ENCODE measurements at places on chromosomes 16 and 17.

- DNase-seq = no peak
Observed at GRCh38 chr16:11359370-11359769, 14.1 kb downstream of the RMI2 start.

DNA sequence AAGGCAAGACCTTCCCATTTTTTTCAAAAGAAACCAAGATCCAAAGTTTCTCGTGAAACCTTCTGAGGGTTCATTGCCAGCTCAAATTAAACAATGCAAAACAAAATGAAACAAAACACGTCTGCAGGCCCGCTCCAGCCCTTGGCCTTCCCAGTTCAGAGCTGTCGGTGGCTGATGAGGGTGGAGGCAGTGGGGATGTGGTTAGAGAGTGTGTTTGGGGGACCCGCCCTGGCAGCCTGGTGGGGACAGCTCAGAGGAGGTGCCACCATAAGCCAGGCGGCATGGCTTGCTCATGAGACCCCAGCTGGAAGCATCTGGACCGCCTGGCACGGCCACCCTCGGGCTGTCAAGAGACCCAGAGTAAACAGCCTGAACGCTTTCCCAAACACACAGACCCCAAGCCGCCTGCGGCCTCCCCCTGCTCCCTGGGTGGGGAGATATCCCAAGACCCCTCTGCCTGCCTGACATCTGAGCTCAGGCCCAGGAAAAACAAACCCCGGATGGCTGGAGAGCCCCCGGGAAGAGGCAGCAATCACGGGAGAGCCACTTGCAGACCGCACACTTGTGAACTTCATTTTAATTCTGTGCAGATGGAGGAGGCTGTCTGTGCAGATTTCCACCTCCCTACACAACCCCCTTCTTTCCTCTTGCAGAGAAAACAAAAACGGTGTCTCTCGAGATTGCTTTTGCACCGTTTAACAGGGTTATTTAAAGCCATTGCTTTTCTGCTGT lies 35.4 kb upstream of the LITAF start:
- DNase-seq = no peak

- DNase-seq = no peak
Observed at GRCh38 chr17:40981115-40981514, 3.0 kb downstream of the KRT40 start.

GRCh38 chr17:44496815-44497214 lies 6.4 kb downstream of the GPATCH8 start:
- no peak for DNase-seq

DNA sequence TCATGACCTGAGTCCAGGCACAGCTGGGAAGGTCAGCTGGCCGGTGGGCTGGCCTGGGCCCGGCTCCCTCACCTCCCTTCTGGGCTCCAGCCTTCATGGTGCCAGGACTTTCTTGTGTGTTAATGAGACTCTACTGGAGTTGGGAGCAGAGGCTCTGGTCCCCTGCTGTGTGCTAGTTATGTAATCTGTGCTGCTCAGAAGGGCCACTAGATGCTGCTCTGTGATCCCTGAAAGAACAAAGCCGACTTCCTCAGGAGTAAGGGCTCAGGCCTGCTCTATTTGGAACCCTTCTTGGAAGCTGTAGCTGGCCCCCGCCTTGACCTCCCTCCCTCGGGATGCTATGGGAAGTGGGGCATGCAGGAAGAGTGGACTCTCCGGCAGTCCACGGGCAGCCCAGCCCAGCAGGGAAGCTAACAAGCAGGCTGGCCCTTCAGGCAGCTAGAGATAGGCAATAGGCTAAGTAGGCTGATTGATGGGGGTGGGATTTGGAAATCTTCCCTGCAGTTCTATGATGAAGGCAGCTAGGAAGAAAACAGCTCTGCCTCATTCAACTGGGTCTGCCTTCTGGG lies 3.3 kb upstream of the CDK5R1 start:
- peak; percentile 65 for DNase-seq

DNA sequence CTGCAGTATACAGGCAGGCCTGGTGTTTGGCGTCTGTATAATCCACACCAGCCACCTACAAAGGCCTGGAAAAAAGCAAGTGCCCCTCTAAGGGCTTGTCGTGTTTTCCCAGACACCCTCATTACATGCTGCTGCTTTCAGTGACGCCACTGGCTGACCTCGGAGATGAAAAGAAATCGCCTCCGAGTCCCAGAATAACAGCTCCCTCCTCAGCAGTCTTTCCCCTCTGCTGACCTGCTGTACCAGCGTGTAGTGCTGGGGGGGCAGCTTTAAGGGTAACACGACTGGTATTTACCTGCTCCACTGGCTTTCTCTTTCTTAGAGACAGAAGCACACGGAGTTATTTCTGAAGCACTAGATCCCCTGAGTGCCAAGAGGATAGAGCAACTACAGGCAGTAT lies 296.8 kb downstream of the GRIN2A start:
- DNase-seq = no peak

DNA sequence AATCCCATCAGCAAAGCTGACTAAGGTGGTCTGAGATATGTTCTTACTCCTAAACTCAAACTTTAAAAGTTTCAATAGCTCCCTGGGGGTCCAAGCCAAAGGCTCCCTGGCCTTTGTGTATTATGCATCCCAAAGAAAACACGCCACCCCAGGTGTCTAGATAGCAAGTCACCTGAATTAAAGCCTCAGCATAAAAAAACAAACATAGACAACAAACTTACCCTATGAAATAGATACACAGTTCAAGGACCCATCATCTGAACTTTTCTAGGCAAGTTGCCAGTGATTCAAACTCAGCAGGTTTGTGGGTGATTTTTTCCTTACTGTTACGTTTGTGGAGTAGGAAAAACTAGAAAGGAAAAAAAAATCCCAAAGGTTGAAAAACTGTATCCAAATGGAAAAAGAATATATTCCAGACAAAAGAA lies 12.5 kb downstream of the CMTM3 start:
- no peak for DNase-seq

DNA sequence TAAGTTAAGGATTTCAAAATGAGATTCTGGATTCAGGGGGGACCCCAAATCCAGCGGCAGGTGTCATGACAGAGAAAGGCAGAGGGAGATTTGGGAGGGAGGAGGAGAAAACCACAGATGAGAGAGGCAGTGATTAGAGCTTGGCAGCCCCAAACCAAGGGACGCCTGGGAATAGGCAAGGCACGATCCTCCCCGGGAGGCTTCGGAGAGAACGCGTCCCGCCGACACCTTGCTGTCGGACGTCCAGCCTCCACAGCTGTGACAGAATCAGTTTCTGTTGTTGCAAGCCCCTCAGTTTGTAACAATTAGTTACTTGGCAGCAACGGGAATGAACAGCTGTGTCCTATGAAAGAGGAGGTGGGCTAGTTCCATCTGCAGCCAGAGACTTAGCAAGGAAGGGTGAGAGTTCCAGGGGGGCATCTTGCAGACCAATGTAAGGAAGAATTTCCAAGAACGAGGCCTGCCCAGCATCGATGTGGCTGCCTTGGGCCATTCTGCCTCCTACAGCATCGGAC lies 110.7 kb upstream of the SDK2 start:
- no peak for DNase-seq

- DNase-seq = no peak
Observed at GRCh38 chr17:77160091-77160874, 19.5 kb downstream of the SEC14L1 start.

- DNase-seq = no peak
Observed at GRCh38 chr17:63196772-63197335, 230.8 kb downstream of the TANC2 start.

GRCh38 chr16:73058616-73059409 lies 10.9 kb upstream of the ZFHX3 start:
- DNase-seq = peak; percentile 48

- DNase-seq = peak; percentile 89
Observed at GRCh38 chr17:80575057-80575875, 30.6 kb downstream of the RPTOR start.

DNA sequence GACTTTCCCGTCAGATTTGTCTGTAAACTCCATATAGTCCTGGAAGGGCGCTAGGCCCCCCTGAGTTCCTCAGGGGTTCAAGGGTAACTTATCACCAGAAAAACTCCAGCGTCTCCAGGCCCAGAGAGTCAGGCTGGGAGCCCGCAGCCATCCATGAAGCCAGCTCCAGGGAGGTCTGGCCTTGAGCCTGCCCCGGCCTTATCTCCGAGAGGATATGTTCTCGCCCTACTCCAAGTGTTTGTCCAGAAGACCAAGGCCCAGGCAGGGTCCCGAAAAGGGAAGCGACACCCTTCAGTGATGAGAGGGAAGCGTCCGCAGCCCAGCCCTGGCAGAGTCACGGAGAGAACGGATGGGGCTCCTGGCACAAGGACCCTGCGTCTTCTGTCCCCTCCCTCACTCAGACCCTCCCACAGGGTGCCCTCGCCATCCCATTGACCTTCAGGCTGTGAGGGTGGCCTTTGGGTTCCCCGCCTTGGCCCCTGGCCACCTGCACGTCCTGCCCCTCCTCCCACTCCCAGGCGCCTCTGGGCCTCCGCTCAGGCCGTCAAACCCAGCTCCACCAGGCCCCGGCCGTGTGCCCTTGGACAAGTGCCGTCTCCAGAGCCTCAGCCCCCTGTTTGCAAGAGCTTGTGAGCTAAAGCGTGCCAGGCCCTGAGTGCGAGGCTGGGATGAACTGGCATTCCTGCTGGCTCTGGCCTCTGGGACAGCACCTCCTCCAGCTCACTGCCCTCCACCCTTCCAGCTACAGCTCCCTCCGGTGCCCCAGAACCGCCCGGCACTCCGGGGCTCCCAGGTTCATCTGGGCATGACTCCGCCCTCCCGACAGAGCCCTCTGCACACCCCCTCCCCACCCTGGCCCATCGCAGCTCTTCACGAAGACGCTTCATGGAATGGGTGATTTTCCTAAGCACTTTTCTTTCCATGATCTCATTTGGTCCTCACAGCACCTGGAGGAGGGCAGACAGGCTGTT lies 83.4 kb downstream of the ZDHHC7 start:
- no peak for DNase-seq

GRCh38 chr16:70740914-70741782 lies 55.3 kb upstream of the MTSS2 start:
- no peak for DNase-seq

GRCh38 chr17:83124871-83125514 lies 45.6 kb downstream of the METRNL start:
- DNase-seq = no peak

DNA sequence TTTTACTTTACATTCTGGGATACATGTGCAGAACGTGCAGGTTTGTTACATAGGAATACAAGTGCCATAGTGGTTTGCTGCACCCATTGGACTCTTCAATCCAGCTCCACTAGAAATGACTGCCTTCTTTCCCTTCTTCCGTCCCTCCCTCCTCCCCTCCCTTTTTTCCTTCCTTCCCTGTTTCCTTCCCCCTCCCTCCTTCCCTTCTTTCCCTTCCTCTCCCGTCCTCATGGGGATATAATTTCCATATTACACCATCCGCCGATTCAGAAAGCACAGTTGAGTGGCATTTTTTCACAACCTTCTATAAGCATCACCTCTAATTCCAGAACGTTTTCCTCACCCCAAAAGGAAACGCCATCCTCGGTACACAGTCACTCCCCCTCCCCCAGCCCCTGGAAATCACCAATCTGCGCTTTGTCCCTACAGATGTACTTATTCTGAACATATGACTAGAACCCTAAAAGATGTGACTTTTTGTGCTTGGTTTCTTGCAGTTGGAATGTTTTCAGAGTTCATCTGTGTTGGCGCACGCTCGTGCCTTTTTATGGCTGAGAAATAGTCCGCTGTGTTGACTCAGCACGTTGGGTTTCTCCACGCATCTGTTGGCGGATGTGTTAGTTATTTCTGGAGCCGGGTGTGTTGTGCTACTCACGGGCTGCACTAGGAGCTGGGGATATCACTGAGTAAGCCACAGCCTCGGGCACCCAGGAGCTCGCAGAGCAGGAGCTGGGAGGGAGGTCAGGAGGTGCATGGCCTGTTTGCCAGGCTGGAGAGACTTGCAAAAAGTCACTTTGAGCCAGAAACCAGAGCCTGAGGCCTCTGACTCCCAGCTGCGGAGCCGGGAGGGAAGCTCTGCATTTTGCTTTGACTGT lies 336.4 kb downstream of the SEC14L1 start:
- DNase-seq = no peak

- no peak for DNase-seq
Observed at GRCh38 chr16:89507214-89507833, 879 bp upstream of the SPG7 start.

- no peak for DNase-seq
Observed at GRCh38 chr16:53433930-53434376, 318 bp upstream of the RBL2 start.

DNA sequence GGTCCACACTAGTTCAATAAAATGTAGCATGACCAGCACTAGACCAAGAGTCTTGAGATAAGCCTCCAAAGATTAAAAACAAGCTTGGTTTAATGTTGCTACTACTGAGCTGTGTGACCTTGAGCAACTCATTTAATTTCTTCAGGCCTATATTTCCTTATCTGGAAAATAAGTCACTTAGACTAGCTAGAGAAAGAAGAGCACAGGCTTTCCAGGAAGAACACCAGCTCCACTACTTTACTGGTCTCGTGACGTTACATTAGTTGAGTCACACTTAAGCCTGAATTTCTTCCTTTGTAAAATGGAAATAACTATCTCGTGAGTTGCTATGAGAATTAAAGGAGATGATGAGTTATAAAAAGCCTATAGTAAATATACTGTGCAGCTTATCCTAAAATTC lies 5.4 kb downstream of the HELZ start:
- DNase-seq = no peak

DNA sequence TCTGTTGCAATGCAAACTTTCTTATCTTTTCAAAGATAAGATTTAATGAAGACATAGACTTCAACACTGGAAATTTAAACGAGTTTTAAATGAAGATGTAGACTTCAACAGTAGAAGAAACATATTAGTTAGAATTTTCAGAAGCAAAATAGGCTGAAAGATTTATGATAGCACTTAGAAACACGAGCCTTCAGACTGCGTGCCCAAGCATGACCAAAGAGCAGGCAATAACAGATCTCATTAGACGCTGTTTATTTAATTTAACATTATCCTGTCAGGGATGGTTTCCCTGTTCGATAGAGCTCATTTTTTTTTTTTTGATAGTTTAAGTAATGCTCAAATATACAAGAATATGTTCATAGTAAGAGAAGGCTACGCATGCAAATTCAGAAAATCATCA lies 604.7 kb upstream of the SOX9 start:
- no peak for DNase-seq

DNA sequence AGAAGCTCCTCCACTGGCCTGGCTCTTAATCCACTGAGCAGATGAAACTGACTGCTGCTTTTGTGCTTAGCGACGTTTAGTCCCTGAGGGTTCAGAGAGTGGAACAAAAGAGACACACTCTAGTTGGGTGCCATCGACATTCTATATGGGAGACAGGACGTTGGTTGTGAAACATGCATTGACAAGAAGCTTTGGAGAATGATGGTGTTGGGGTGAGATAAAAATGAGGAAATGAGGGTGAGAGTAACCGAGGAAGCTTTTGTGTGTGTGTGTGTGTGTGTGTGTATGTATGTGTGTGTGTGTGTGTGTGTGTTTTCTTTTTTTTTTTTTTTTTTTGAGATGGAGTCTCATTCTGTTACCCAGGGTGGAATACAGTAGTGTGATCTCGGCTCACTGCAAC lies 89.5 kb downstream of the ABCC1 start:
- DNase-seq = no peak

DNA sequence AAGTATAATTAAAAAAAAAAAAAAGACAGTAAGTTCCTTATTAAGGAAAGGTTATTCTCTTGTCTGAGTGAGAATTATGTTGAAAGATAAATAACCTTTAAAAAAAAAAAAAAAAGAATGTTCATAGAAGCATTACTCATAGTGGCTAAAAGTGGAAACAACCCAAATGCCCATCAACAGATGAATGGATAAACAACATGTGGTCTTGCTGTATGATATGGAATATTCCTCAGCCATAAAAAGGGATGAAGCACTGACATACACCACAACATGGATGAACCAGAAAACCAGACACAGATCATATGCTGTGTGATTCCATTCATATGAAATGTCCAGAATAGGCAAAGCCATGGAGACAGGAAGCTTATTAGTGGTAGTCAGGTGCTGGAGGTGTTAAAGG lies 9.2 kb upstream of the CCNF start:
- DNase-seq = no peak

- DNase-seq = no peak
Observed at GRCh38 chr16:1002399-1003166, 21.0 kb downstream of the SOX8 start.
